ENCODE measurements at places on chromosomes 2 and 18. TPM values are rescaled to one million over a fixed set of nuclear protein-coding genes. Genes with fewer than 3 reads are reported as not detected.

Gene CHST9
- not detected for total RNA-seq

Gene CPO
- total RNA-seq, result not detected

Gene DYSF
- total RNA-seq, result 114 TPM

Gene GKN2
- total RNA-seq, result not detected

Gene RAB6C
- not detected for total RNA-seq

Gene MC5R
- total RNA-seq, result 0.21 TPM

Gene DTNA
- total RNA-seq, result 74.3 TPM

Gene RFX8
- 7.6 TPM for total RNA-seq

DNA sequence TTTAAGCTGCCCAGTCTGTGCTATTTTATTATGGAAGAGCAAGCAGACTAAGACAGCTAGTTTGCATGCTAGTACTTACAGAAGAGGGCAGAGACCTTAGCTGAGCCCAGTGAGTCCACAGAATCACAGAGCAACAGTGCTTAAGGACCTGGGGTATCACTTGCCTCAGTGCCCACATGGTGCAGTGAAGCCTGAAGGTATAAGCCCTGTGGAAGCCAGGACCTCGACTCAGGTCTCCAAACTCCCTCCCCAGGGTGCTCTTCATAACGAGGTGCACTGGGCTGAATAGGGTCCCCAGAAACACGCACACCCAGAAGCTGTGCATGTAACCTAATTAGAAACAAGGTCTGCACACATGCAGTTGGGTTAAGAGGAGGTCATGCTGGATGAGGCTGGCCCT is 718.1 kb downstream of the GALR1 start:
- DNase-seq, result no peak

DNA sequence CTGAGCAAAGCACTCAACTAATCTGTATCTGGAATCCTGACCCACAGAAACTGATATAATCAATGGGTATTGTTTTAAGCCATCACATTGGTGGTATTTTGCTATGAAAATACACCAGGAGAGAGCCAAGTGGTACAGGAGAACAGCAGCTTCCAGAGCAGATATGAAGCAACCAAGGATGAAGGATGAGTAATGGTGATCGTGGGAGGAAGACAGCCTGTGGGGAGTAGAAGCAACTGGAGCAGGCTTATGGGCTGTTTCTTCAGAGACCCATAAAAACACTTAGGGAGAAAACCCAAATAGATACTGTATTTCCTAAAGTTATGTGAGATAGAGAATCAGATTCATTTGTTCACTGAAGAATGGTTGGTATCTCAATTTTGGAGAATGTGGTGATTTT is 330.8 kb downstream of the NUP35 start:
- DNase-seq, result no peak

- DNase-seq, result no peak
Measured at GRCh38 chr2:76159042-76159648, 448.4 kb upstream of the GCFC2 start.

DNA sequence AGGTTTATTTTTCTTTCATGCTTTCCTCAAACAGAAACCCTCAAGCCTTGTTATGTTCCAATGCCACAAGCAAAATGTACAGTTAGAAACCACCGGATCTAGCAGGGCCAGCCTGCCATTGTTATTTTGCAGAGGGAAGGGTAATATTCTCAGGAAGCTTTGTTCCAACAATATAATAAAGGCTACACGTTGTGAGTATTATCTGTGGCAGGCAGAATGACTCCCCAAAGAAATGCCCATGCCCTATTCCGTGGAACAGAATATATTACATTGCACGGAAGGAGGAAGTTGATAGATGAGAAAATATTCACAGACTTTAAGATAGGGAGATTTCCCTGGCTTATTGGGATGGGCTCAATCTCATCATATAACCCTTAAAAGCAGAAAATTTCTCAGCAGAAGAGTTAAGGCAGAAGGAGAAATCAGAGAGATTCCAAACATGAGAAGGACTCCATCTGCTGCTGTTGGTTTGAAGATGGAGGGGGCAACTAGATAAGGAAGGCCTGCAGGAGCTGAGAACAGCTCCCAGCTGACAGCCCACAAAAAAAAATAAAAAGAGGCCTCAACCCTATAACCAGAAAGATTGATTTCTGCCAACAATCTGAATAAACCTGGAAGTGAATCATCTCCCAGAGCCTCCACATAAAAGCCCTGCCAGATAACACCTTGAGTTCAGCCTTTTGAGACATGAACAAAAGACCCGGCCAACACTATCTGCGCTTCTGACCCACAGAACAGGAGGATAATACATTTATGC is 466.6 kb downstream of the LPIN1 start:
- DNase-seq, result no peak

- DNase-seq, result no peak
Measured at GRCh38 chr2:224151680-224152310, 112.7 kb upstream of the SERPINE2 start.

DNA sequence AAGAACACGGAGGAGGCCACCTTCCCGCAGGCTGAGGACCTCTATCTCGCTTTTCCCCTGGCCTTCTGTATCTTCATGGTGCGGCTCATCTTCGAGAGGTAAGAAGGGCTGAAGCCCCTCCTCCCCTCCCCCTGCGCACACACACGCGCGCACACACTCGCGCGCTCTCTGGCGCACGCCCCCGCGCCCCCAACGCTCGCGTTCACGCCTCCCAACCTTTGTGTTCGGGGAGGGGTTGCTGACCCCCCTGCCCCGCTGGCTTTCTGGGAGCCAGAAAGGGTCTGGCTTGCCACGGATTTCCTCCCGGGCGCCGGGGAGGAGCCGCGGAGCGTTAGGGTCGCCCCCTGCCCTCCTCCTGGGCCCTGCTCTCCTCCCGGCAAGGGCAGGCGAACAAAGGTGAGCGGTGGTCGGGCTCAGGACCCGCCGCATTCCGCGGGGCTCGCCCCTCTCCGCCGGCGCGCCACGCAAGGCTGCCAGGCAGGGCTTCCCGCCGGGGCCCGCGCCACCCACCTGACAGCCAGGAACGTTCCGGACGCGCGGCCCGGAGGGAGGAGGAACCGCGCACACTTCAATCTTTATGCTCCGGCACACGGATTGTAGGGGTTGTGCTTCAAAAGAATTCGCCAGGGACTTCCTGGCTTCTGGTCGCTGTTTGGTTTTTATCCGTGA is 583 bp downstream of the CERS6 start:
- peak; percentile 49 for DNase-seq

GRCh38 chr2:112310906-112311305 is 35.5 kb downstream of the ZC3H6 start:
- no peak for DNase-seq

DNA sequence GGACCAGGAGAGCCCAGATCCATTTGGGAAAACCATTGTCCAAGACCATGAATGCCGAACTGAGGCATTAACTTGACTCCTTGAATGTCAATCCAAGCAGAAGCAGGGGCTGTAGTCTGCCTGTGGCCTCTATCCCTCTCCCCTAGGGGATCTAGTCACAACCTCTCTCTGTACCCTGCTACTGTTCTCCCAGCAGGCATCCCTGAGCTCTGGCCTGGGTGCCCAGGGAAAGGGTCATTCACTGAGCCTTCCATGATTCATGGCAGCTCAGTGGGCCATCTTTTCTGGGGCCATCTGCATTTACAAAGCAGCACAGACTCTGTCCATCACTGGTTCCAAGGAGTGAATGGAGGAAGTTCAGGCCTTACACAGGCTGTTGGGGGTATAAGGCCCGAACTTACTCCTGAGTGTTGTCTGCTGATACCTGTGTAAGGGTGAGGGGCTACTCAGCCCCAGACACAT is 151.8 kb downstream of the ZFP36L2 start:
- no peak for DNase-seq

DNA sequence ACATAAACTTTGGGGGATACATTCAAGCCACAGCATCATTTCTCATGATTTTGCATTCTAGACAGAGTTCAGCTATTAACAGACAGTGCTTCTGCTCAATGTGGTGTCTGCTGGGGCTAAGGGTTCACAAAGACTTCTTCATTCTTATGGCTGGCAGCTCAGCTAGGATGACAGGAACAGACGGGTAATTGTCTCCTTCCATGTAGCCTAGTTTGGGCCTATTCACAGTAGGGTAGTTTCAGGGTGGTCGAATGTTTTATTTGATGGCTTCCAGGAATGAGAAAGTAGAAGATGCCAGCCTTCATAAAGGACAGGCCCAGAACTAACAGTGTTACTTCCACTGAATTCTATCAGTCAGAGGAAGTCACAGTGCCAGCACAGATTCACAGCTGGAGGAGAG is 26.0 kb upstream of the BCL2L11 start:
- no peak for DNase-seq

DNA sequence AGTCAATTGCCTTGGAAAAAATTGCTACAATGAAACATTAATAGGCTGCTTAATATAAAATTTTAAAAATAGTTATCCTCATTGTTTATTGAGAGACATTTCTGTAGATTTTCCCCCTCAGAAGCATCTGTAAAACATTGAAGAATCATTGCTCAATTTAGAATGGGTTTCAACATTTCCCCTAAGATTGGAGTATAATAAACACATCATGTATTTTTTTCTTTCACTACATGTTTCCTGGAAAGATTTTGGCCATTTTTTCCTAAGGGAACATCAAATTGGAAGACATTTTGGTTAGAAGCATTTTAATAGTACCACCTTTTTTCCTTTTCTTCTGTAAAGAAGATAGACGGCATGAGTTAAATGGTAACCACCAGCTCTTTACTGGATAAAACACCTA is 443.2 kb upstream of the SPHKAP start:
- no peak for DNase-seq

DNA sequence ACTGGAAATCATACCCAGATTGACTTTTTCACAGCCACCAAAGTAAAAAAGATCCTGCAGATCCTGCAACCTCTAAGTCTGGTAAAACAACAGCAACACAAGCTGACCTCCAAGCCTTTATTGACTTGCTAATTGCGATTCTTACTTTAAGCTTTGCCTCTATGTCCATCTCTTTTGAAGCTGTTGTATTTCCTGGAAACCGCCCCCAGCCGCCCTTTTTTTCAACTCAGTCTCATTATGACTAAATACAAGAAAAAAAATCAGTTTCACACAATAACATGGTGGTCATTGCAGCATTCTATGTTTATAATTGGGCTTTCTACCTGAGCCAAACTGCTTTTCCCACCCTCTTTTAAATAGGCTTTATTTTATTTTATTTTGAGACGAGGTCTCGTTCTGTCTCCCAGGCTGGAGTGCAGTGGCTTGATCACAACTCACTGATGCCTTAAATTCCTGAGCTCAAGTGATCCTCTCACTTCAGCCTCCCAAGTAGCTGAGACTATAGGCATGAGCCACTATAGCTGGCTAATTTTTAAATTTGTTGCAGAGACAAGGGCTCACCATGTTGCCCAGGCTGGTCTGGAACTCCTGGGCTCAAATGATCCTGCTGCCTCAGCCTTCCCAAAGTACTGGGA is 76.2 kb downstream of the MOGAT1 start:
- no peak for DNase-seq

DNA sequence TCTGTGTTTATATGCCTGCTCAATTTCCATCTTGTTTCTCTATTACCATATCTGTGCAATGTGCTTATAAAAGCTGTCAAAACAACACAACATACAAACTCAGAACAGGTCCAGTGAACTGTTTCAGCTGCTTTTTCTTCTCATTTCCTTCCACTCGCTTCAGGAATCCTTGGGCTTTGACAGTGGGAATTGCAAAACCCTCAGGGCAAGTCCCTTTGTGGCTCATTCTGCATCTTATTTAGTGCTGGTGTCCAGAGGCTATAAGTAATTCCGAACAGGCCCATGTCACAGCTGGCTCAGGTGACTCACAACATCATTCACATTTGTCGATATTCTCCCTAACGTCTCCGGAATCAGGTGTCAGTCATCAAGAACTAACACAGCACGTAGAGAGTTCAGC is 309.9 kb upstream of the ZNF521 start:
- DNase-seq, result no peak

DNA sequence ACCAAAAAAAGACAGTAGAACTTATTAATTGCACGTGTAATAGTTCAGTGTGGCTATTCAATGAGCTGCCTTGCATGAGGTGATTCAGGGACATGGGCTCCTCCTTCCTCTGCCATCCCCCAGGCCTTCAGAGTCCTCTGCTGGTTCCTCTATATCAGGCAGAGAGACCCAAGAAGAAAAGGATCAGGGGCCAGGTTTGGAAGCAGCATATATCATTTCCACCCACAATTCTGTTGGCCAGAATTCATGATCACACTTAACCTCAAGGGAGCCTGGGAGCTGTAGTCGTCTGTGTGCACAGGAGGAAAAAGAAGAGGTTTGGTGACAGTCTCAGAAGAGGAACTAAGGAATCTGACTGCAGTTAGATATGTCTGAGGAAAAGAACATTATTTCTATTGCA is 114.0 kb upstream of the GLS start:
- DNase-seq, result no peak

DNA sequence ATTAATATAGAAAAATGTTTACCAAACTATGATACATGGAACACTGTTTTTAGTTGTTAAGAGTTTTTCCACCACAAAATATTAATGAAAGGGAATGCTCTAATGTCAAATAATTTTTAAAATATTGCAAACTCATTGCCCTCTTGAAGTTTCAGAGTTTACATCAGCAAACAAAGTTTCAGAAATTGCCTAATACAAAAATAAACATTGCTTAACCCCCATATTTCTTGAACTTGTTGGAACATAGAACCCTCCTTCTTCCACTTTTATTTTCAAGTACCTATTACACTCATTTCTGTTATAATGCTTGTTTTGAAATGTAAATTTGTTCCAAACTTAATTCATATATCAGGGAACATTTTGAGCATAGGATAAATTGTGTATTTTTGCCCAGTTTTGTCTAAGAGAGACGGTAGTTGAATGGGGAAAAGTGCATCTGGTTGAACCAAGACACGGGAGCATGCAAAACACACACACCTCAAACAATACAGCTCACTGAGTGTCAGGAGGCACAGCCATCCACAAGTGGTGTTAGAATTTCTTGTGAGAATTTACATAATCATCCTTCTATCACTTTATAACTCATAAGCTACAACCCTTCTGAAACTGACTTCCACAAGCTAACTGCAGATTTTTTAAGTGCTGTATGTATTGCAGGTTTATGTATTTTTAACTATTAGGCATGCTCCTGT is 5.3 kb upstream of the MC4R start:
- DNase-seq, result no peak

GRCh38 chr2:232496501-232497270 is 9.1 kb upstream of the ECEL1 start:
- no peak for DNase-seq

DNA sequence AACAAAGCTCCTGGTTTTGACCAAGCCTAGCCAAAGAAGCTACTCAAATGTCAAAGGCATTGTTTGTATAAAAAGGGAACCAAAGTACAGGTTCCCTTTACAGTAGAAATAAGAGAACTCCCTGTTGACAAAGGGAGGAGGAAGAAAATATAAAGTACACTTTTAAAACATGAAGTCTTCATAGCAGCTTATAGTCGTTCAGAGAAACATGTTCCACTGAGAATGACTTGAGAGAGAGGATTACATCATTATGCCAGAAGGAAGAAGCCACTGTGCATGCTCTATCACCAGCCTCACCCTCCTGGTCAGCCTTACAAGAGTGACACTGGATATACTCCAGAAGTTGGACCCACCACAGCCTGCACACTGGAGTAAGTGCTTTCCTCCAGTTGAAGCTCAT is 2.5 kb upstream of the DHRS9 start:
- DNase-seq, result no peak
